ENCODE measurements at places on chromosomes 2 and 18. TPM values are rescaled to one million over a fixed set of nuclear protein-coding genes. Genes with fewer than 3 reads are reported as not detected.
A peak's percentile ranks its signal among the peaks of the same experiment; 100 is the strongest.

DNA sequence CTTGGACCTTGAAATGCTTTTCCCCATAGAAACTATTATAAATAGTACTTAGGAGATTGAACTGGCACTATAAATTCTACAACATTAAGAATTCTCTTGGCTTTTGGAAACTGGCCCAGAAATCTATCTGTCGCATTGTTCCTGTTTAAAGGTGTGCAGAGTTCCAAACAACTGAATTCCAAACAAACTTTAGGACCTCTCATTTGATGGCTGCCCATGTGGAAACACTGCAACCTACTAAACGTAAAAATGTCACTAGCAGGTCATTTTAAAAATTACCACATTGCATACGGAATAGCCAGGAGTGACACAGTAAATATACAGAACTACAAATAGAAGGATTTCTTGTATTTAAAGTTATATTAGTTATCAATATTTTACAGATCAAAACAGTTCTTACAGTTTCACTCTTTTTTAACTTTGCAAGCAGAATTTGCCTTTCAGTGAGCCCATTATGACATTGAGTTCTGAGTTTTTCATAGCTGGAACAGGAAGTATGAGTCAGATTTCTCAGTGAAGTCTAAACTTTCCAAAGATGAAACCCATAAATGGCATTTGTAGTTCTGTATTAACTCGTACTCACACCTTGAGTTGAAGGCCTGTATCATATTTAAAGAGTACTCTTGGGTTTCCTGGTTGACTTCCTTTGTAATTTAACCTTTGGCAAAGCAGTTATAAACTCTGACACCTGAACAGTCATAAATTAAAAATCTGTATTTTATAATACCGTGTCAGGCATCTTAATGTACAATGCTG, 142.3 kb upstream of the BOD1L2 start:
- DNase-seq = no peak

- DNase-seq = no peak
These were observed 7.9 kb downstream of the PCBP1 start for GRCh38 chr2:70094978-70095719.

GRCh38 chr2:213764849-213765248, 480.6 kb downstream of the SPAG16 start:
- DNase-seq = no peak

- no peak for DNase-seq
These were observed 54.6 kb upstream of the NFU1 start for GRCh38 chr2:69491864-69492263.

DNA sequence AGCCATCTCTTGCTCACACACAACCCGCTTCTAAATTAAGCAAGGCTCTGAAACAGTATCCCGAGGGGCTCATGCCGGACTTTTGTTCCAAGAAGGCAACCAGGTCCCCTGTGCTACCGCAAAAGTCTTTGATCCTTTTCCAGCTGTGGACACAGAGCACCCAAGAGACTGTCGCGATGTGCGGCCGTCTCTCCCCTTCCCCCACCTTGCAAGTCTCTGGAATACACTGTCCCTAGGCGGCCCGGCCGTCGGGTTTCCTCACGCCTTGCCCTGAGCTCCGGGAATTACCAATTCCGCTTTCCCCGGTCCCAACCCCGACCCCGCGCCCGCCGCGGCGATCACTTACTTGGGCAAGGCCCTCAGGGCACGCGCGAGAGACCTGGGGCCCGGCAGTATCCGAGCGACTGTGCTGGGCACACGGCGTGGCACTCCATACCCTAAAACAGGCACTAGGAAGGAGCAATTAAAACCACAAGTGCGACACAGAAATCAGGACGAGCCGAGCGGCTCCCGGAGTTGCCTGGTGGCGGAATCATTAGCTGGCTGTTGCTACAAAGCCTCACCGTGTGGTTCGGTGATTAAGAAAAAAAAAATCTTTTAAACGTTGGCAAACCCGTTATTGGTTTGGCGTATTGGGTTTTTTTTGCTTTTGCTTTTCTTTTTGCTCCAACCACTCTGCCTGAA, 2.2 kb upstream of the DLX1 start:
- peak; percentile 5 for DNase-seq

- DNase-seq = no peak
These were observed 39.0 kb downstream of the AQP12A start for GRCh38 chr2:240730501-240731177.

- no peak for DNase-seq
These were observed 269.3 kb upstream of the SIX2 start for GRCh38 chr2:45278365-45279078.

The HDHD2 gene
- 53.8 TPM for polyA plus RNA-seq

The OSR1 gene
- 38.2 TPM for polyA plus RNA-seq

The DSC2 gene
- 18.3 TPM for polyA plus RNA-seq

The EPB41L3 gene
- 32.2 TPM for polyA plus RNA-seq

The GAREM1 gene
- polyA plus RNA-seq = 9.1 TPM

All from right lung (tissue), 10 donors.